ENCODE measurements at places on chromosomes 6 and 20. TPM values are rescaled to one million over a fixed set of nuclear protein-coding genes. Genes with fewer than 3 reads are reported as not detected.

NNAT gene
- total RNA-seq, result not detected

RAB5IF gene
- total RNA-seq, result 58.3 TPM

OPN5 gene
- total RNA-seq, result not detected

PREP gene
- 15.0 TPM for total RNA-seq

TGM2 gene
- total RNA-seq, result 334 TPM

TAGAP gene
- not detected for total RNA-seq

GMEB2 gene
- total RNA-seq, result 6.0 TPM

SH3BGRL2 gene
- 159 TPM for total RNA-seq

OXT gene
- total RNA-seq, result not detected

LAMA4 gene
- 536 TPM for total RNA-seq

BLCAP gene
- 56.7 TPM for total RNA-seq

COL21A1 gene
- total RNA-seq, result 5.2 TPM

TTI1 gene
- 16.2 TPM for total RNA-seq

FRK gene
- total RNA-seq, result 0.11 TPM

MANEA gene
- total RNA-seq, result 10.7 TPM

ZBTB46 gene
- 87.3 TPM for total RNA-seq

ADGB gene
- total RNA-seq, result not detected

PGBD1 gene
- 5.8 TPM for total RNA-seq

CDH26 gene
- total RNA-seq, result 0.87 TPM

PDYN gene
- total RNA-seq, result not detected

THEMIS gene
- not detected for total RNA-seq

Data from dermis lymphatic vessel endothelial cell (primary cell).